ENCODE measurements at places on chromosomes 4 and X. TPM values are rescaled to one million over a fixed set of nuclear protein-coding genes. Genes with fewer than 3 reads are reported as not detected.

WDFY3 gene
- total RNA-seq, result 46.1 TPM

TKTL1 gene
- total RNA-seq, result not detected

GPRASP3 gene
- 3.7 TPM for total RNA-seq

NKX1-1 gene
- not detected for total RNA-seq

ZDHHC15 gene
- total RNA-seq, result not detected

CLGN gene
- 0.27 TPM for total RNA-seq

NSG1 gene
- not detected for total RNA-seq

- DNase-seq, result no peak
Measured at GRCh38 chrX:44401151-44401550, 57.7 kb upstream of the EFHC2 start.

DNA sequence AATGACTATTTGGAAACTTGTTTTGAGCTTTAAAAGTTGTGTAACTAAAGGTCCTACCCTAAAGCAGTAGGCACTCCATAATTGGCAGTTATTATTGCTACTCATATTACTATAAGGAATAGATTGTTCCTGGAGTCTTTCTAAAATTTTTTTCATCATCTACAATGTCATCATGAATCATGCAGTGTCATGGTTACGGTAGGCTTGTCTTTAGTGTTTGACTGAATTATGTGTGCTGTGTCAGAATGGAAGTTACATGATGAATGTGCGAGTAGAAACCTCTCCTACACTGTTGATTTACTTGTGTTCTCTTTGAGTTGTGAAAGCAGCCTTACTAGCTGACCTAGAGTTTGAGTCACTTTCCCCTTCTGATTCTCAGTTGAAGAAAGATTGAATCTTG, 1099.9 kb downstream of the RAPGEF2 start:
- DNase-seq, result no peak

DNA sequence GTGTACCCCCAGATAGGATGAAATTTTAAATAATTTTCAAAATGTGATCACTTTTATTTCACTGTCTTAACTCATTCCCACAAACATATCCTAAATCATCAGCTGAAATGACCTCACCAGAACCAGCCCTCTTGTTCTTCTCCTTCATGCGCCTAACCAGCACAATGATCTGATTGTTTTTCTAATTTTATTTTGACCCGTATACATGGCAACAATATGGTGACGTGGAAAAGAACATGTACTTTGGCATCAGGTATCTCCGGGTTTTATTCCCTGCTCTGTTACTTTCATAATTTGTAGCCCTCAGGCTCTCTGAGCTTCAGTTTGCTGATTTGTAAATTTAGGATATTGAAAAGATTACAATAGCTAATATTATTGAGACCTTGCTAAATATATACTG, 562.4 kb upstream of the ZFP42 start:
- DNase-seq, result no peak

GRCh38 chrX:46404774-46405173, 140.4 kb downstream of the ZNF674 start:
- no peak for DNase-seq

DNA sequence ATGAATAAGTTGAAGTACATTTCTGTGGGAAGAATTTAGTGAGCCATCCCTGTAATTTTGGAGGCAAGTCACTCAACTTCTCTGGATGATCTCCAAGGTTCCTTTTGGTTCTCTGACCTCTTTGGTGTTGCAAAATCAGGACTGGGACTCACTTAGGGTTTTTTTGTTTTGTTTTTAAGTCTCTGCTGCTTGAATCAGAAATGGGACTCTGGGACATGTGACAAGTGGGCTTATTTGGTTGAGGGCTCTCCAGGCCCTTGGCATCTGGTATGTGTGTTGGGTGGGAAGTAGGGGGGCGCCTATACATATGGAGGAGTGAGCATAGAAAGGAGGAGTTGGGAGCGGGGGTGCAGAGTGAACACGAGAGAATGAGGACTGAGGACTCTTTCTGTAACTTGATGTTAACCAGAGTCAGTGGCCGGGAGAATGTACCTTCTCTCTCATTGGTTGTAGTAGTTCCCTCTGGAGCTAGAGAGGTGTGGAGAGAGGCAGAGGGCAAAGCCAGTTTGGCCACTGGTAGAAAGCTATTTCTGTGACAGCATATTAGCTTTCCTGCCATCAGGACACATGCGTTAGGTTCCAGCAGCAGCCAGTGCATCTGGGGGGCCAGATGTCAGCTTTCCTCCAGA, 1.9 kb downstream of the ARHGAP10 start:
- DNase-seq, result no peak

DNA sequence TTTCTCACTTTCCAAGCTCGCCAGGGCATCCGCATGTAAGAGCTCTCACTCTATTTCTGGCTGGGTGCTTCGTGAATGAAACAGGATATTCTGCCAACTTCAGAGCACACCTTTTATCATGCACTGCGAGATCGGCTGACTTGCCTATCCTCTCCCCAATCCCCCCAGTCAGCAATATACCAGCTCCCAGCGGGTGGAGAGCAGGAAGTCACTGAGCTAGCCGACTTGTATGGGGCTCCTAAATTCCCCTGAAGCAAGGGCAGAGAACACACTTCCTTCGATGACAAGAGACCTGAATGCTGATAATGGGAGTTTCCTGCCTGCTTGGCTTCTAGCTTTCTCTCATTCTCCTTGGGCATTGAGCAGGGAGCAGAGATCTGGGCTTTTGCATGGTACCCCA, 33.8 kb upstream of the MAMLD1 start:
- no peak for DNase-seq

- DNase-seq, result no peak
Measured at GRCh38 chr4:114907568-114907967, 205.9 kb downstream of the NDST4 start.

DNA sequence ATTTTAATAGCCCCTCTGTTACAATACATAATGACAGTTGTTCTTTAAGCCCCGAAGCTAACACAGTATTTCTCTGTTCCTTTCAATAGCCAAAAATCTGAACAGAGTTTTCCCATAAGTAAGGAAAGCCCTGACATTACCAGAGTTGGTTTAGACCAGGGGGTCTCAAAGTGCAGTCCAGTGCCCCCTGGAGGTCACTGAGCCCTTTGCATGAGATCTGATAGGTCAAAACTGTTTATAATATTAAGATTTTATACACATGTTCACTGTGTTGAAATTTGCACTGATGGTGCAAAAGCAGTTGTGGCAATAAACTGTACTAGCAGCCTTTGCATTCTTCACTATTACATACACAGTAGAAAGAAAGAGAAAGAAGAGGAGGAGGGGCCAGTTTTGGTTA, 177.1 kb downstream of the SPANXN3 start:
- no peak for DNase-seq

DNA sequence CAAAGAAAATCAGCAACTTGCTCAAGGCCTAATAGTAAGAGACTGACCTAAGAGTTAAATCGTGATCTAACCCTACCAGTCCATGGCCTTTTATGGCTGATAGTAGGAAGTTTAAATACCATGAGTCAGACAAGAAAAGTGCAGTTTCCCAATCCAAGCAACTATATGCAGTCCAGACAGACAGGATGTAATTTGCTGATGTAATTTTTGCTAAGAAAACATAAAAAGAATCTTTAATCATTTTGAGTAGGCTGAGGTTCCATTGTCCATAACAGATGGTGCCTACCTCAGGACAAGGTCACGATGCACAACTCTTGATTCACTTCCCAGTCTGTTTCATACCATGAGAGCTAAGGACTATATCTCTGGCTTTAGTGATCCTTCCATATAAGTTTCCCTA, 317.5 kb upstream of the GRIA3 start:
- peak; percentile 62 for DNase-seq

DNA sequence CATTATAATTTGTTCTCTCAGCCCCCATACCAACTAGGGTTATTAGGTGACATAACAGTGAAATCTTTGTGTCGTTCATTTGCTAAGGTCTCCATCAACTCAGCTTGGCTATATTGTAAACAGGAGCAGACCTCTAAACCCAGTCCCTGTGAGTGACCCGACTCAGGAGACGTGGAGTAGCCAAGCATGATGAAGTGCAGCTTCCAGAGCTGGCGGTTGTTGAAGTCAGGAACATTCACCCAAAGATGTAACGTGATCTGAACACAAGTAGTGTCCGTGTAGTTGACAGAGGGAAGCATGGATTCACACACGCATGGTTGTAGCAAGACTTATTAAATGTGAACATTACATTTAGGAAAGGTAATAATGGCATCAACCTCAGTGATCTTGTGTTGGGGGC, 102.3 kb downstream of the FAM193A start:
- DNase-seq, result no peak

DNA sequence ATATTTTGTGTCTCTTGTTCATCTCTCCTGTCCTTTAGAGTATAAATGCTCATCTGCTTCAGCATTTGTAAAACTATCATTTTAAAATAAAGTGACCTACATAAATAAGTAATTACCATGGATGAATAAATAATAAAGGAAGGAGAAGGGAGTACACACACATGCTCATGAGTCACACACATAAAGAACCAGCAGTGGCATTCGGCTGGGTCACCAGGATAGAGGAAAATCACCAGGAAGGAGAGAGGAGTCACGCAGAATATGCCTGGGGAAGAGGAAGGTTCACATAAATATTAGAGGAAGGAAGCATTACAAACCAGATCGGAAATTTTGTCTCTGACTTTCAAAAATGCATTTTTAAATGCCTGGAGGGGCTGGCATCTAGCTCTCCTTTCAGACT, 38.5 kb upstream of the MED14 start:
- DNase-seq, result peak; percentile 52

DNA sequence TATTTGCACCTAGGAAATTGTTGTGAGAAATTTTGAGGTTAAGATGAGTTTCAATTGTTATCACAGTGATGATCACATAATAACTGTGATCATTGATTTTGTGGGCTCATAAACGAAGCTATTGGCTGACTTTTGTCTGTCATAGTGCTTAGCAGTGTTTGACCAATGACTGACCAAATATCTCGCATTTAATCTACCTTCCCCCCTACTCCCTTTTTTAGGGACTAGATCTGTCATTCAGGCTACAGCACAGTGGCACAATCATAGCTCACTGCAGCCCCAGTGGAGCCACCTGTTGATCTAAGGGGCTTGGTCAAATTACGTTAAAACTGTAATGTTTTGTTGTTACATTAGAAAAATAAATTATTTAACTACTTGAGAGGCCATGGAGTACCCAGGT, 1.5 kb downstream of the FUNDC2 start:
- no peak for DNase-seq

- DNase-seq, result peak; percentile 2
Measured at GRCh38 chr4:140807491-140808252, 51.5 kb upstream of the TBC1D9 start.

GRCh38 chrX:47605024-47605423, 14.6 kb downstream of the SYN1 start:
- no peak for DNase-seq

- DNase-seq, result no peak
Measured at GRCh38 chr4:54296548-54297203, 67.6 kb downstream of the PDGFRA start.

DNA sequence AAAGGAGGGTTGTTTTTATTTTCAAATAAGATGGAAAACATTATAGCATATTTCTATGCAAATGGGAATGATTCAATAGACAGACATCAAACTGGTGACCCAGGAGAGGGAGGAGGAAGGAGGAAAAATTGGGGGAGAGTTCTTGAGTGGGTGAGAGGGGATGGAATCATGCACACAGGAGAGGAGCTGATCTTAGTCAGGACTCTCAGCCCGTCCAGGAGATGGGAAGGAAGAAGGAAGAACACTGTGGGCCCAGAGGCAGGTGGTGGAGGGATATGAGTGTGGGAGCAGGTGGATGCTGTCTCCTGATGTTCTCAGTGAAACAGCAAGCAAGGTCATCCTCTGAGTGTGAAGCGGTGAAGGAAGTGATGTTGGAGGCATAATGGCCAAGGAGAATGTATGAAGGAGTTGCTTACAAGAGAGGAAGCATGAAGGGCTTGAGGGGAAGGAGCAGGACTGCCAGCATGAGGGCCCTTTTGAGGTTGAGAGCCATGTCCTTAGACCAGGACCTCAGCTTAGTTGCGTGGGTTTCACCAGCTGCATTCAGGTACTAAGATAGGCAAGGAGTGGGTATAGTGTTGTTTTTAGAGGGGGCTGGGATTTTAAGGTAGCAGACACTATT, 161.7 kb upstream of the NAP1L5 start:
- no peak for DNase-seq

GRCh38 chr4:3324093-3324815, 31.4 kb downstream of the RGS12 start:
- no peak for DNase-seq

- DNase-seq, result peak; percentile 78
Measured at GRCh38 chr4:166165829-166166420, 292.9 kb downstream of the TLL1 start.

GRCh38 chrX:13721819-13722519, 12.5 kb downstream of the TRAPPC2 start:
- no peak for DNase-seq

GRCh38 chr4:7902101-7902553, 37.5 kb downstream of the AFAP1 start:
- DNase-seq, result no peak

DNA sequence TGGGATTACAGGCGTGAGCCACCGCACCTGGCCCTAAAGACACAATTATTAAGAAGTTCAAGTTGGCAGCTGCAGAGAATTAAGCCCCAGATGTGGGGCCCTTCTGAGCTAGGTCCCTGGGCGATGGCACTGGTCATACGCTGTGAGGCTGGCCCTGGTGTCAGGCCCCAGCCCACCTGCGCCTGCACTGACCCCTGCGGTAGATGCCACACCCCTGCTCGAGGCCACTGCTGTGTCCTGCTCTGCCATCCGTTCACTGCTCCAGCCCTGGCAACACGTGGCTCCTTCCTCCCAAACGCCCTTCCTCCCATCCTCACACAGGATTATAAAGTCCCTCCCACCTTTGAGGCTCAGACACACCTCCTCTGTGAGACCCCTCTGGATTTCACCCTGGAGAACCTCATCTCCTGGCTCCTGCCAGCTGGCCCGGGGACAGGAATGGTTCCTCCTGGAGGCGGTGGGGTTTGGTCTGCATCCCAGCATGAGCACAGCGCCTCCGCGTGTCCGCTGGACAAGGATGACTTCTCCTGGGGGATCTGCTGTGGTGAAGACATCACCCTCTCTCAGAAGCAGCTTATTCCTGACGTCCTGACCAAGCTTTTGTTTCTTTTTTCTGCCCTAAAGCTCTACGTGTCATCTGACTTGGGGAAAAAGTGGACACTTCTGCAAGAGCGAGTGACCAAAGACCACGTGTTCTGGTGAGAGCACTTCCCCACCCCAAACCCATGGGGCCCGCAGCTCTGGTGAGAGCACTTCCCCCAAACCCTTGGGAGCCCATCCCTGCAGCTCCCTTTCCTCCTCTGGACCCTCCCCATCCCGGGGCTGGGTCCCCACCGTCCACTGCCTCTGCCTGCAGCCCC, 219.0 kb upstream of the PSAPL1 start:
- no peak for DNase-seq
